ENCODE measurements at places on chromosomes 12 and 14. TPM values are rescaled to one million over a fixed set of nuclear protein-coding genes. Genes with fewer than 3 reads are reported as not detected.

The CISTR gene
- polyA plus RNA-seq, result not detected

The DPY19L2 gene
- polyA plus RNA-seq, result 1.4 TPM

The SYCP3 gene
- polyA plus RNA-seq, result 0.56 TPM

The DENR gene
- 16.1 TPM for polyA plus RNA-seq

The ANO6 gene
- polyA plus RNA-seq, result 21.8 TPM

The SLC4A8 gene
- polyA plus RNA-seq, result 0.11 TPM

The HOXC13 gene
- polyA plus RNA-seq, result 0.45 TPM

The LIN7A gene
- 0.53 TPM for polyA plus RNA-seq

The NRXN3 gene
- 0.27 TPM for polyA plus RNA-seq

The CAPZA3 gene
- polyA plus RNA-seq, result not detected

The ACSS3 gene
- polyA plus RNA-seq, result 14.1 TPM

The PRH2 gene
- not detected for polyA plus RNA-seq

Data from adipose tissue (tissue), 3 donors.